Naive thymus-derived CD4-positive, alpha-beta T cell (primary cell): ENCODE measurements at places on chromosomes 2 and 18. TPM values are rescaled to one million over a fixed set of nuclear protein-coding genes. Genes with fewer than 3 reads are reported as not detected.

DNA sequence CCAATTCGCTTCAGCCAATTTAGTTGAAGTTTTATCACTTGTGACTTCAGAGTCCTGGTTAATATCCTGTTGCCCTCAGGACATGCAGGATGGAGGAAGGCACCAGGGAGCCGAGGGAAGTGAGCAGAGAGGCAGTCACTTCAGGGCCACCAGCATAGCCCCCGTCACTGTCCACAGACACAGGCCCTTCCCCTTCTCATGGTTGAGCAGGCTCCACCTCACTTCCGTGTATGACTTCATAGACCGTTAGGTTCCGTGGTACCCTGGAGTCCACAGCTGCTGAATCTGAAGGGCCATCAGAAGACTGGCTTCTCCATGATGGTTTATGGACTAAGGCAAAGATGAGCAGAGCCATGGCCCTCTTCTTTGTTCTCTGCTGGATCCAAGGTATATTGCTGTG is at the start of gene C2orf92:
Gene C2orf92, plus strand, starts transcription at position 266 of the 400 bp plus-strand sequence. Its CDS starts 76 bp downstream, at position 342.
- H3K4me3 ChIP-seq = no peak within 1 kb of the TSS
- H3K36me3 ChIP-seq = no peaks in the 10 kb centered on the region
- H3K27me3 ChIP-seq = no peaks in the 10 kb centered on the region
- H3K27ac ChIP-seq = no peak within 1 kb of the TSS

- H3K4me1 ChIP-seq = peaks cover 4% of the 10 kb centered on the region
- no peak overlapping the region for H3K27ac ChIP-seq
- no peaks in the 10 kb centered on the region for H3K27me3 ChIP-seq
- no peaks in the 10 kb centered on the region for H3K36me3 ChIP-seq
- no peak overlapping the region for H3K4me3 ChIP-seq
These were observed 51.8 kb downstream of the SERTAD2 start for GRCh38 chr2:64601785-64602391.

DNA sequence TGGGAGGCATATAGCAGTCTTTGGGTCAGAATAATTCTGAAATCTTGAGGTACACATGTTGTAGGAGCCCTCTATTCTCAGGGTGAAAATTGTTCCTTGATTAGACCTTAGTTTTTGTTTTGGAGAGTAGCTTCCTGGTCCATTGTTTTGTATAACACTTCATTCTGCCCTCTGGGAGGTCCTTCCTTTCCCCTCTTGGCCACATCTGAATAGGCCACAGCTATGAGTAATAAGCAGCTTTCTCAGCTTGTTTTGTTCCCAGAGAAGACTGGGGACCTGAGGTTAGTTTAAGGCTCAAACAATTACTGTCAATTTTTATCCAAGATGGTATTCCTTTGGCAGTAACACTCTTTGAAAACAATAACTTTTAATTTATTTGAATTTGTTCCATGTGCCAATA is 72.6 kb upstream of the NOL4 start:
- no peaks in the 10 kb centered on the region for H3K27me3 ChIP-seq
- H3K4me1 ChIP-seq = no peaks in the 10 kb centered on the region
- H3K27ac ChIP-seq = no peak overlapping the region
- H3K36me3 ChIP-seq = no peaks in the 10 kb centered on the region
- DNase-seq = no peak

DNA sequence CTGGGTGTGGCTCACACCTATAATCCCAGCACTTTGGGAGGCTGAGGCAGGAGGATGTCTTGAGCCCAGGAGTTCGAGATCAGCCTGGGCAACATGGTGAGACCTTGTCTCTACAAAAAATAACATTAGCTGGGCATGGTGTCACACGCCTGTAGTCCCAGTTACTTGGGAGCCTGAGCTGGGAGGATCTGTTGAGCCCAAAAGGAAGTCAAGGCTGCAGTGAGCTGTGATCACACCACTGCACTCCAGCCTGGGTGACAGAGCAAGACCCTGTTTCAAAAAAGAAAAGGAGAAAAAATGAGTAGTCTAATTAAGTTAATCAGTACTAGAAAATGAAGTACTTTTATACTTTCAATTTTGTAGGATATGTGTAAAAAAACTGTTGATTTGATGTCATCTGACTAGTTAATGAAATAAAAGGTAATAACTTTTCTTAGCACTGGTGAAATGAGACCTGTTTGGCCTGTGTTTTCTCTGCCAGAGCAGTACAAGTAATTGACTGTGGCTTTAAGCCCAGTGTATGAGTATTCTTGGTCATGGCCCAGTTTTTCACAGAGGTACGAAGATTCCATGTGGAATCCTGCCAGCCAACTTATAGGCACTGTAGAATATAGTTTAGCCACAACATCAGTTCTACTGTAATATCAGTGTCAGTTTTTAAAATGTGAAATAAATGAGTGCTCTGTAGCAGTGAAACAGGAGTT is 35.8 kb downstream of the MFSD6 start:
- no peak overlapping the region for H3K27ac ChIP-seq
- no peaks in the 10 kb centered on the region for H3K36me3 ChIP-seq
- no peak overlapping the region for H3K4me3 ChIP-seq
- peaks cover 5% of the 10 kb centered on the region for H3K4me1 ChIP-seq

- DNase-seq = no peak
- H3K4me1 ChIP-seq = no peaks in the 10 kb centered on the region
- peaks cover 4% of the 10 kb centered on the region for H3K27me3 ChIP-seq
- no peak overlapping the region for H3K27ac ChIP-seq
- no peaks in the 10 kb centered on the region for H3K36me3 ChIP-seq
- no peak overlapping the region for H3K4me3 ChIP-seq
These were observed 20.3 kb upstream of the KDM3A start for GRCh38 chr2:86420913-86421312.

DNA sequence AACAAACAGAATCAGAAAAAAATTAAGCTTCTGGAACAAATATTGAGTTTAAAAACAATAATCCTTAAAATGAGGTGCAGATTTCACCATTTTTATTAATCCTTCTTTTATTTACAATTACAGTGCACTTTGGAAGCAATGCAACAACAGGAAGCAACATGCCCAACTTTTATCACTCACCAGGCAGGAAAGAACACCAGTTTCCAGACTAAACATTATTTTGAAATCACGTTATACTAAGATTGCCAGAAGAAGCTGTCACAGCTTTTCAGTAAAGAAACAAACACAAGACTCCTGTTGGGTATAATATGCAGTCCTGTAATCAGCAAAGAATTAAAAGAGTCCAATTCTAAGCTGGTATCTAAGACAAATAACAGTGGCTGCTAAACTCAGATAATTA is 137.9 kb upstream of the ZC3H15 start:
- DNase-seq = no peak
- no peaks in the 10 kb centered on the region for H3K27me3 ChIP-seq
- no peaks in the 10 kb centered on the region for H3K4me1 ChIP-seq
- no peak overlapping the region for H3K27ac ChIP-seq
- no peaks in the 10 kb centered on the region for H3K36me3 ChIP-seq

DNA sequence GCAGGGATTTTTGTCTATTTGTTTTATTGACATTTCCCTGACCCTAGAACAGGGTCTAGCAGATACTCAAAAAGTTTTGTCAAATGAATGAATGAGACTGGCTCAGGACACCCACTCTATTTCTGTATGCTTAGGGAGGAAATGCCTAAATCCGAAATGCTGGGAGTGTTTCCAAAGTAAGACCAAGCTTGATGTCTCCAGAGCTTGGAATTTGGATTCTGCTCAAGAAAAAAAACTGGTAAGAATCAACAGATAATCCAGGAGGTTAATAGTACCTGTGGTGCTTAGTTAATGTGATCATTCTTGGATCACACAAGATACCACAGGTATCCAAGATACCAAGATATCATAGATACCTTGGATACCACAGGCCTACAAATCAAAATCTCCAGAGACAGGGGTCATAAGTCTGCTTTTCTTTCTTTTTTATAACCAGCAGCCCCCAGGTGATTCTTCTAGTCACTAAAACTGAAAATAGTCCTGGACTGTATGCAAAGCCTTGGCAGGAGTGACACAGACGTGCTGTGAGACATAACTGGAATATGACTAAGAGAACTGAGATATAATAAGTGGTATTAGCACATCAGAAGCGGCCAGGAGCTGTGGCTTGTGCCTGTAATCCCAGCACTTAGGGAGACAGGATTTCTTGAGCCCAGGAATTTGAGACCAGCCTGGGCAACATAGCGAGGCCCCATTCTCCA is 39.9 kb upstream of the SP3 start:
- no peak for DNase-seq
- no peaks in the 10 kb centered on the region for H3K36me3 ChIP-seq
- no peak overlapping the region for H3K27ac ChIP-seq
- H3K4me1 ChIP-seq = no peaks in the 10 kb centered on the region
- no peak overlapping the region for H3K4me3 ChIP-seq

The PCARE gene
- not detected for polyA plus RNA-seq

GRCh38 chr2:78218066-78218465 is 695.9 kb upstream of the LRRTM4 start:
- H3K27ac ChIP-seq = no peak overlapping the region
- no peaks in the 10 kb centered on the region for H3K4me1 ChIP-seq
- no peaks in the 10 kb centered on the region for H3K27me3 ChIP-seq

- no peaks in the 10 kb centered on the region for H3K4me1 ChIP-seq
- H3K27ac ChIP-seq = no peak overlapping the region
- H3K27me3 ChIP-seq = no peaks in the 10 kb centered on the region
- no peak overlapping the region for H3K4me3 ChIP-seq
- H3K36me3 ChIP-seq = no peaks in the 10 kb centered on the region
- DNase-seq = no peak
These were observed 458.3 kb upstream of the SLC14A2 start for GRCh38 chr18:45156946-45157345.

DNA sequence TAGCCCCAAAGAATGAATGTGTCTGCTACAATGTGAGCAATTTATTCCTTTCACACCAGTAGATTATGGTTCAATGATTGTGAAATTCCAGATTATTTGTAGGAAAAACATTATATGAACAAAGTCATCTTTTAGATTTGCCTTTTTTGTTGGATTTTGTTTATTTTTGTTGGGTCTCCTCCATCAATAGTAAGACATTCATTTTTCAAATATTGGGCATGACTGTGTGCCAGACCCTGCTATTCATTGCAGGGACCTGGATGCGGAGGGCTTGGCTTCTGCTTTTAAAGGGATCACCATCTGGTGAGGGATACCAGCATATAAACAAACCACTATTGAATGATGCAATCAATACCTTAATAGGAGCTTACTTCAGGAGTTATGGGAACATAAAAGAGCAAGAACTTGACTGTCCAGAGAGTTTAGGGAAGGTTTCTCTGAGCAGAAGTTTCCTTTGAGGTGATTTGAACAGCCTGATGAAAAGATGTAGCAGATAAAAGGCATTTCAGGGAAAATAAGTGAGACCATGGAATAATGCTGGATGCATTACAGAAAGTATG is 486.7 kb downstream of the EPHA4 start:
- no peaks in the 10 kb centered on the region for H3K4me1 ChIP-seq
- no peak overlapping the region for H3K27ac ChIP-seq
- no peak for DNase-seq
- H3K36me3 ChIP-seq = no peaks in the 10 kb centered on the region
- H3K4me3 ChIP-seq = no peak overlapping the region

The ABCA12 gene
- not detected for polyA plus RNA-seq

- no peaks in the 10 kb centered on the region for H3K4me1 ChIP-seq
- no peaks in the 10 kb centered on the region for H3K27me3 ChIP-seq
- H3K4me3 ChIP-seq = no peak overlapping the region
- H3K36me3 ChIP-seq = no peaks in the 10 kb centered on the region
- H3K27ac ChIP-seq = no peak overlapping the region
- no peak for DNase-seq
These were observed 417.4 kb downstream of the TSN start for GRCh38 chr2:122172812-122173211.

The SLC4A3 gene
- polyA plus RNA-seq = not detected

DNA sequence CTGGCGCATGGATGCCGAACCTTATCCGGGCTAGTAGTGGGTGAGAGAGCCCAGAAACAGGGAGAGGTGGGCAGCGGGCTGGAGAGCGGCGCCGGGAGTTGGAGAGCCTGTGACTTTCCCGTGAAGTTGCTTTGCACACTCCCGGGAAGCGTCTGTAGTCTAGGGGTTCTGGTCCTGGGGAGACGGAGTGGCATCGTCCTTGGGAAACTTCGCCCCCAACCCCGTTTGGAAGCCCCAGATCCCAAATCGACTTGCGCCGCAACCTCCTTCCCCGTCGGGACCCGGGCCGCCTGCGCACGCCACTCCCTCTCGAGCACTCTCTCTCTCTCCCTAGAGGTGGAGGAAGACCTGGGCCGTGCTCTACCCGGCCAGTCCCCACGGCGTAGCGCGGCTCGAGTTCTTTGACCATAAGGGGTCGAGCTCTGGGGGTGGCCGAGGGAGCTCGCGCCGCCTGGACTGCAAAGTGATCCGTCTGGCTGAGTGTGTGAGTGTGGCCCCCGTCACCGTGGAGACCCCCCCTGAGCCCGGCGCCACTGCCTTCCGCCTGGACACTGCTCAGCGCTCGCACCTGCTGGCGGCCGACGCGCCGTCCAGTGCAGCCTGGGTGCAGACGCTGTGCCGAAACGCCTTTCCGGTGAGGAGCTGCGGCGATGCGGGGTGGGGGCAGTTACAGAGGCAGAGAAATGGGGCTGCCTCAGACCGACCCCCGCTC is 456 bp downstream of the DOK1 start:
- H3K27me3 ChIP-seq = peaks cover under 1% of the 10 kb centered on the region
- peak overlapping the region; percentile 76 for H3K27ac ChIP-seq
- H3K36me3 ChIP-seq = peaks cover 3% of the 10 kb centered on the region
- peak; percentile 60 for DNase-seq
- H3K4me3 ChIP-seq = peak overlapping the region; percentile 70

- peak overlapping the region; percentile 89 for H3K27ac ChIP-seq
- peak overlapping the region; percentile 48 for H3K4me3 ChIP-seq
- DNase-seq = peak; percentile 93
- H3K36me3 ChIP-seq = no peaks in the 10 kb centered on the region
- no peaks in the 10 kb centered on the region for H3K27me3 ChIP-seq
These were observed 12.2 kb downstream of the WNT10A start for GRCh38 chr2:218892693-218893348.

The CCT7 gene
- 298 TPM for polyA plus RNA-seq

DNA sequence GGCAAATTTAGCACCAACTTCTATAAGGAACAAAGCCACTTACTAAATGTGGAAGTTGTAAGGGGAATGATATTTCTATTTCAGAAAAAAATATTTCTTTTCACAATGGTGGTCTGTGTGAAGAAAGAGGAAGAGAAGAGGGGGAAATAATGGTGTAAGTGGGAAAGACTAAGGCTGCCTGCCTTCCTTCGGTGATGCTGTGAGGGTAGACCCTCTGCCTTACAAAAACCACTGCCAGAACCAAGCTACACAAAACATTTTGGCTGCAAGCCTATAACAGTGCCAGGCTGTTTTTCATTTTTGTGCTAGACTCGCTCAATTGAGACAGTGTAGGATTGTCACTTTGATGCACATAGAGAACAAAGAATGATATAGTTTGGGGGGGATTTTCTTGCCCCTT is 286.6 kb downstream of the ZEB2 start:
- H3K4me1 ChIP-seq = peaks cover 40% of the 10 kb centered on the region
- no peak overlapping the region for H3K4me3 ChIP-seq
- no peak for DNase-seq
- H3K27ac ChIP-seq = no peak overlapping the region

DNA sequence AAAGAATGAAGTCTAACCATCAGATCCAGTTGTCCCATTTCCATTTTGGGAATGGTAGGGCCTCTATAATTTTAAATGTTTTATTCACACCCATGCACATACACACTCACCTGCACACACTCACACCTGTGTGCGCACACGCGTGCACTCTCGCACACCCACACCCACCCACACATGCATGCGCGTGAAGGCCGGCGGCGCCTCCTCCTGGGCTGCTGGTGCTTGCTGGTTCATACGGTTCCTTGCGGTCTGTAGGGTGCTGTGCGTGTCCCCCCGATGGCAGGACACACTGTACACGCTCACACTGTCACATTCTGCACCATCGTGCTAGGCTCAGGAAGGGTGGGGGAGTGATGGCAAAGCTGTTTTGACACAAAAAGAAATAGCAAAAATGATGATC is 63.2 kb downstream of the TSHZ1 start:
- no peaks in the 10 kb centered on the region for H3K36me3 ChIP-seq
- no peak for DNase-seq
- no peaks in the 10 kb centered on the region for H3K27me3 ChIP-seq
- peaks cover 9% of the 10 kb centered on the region for H3K4me1 ChIP-seq
- no peak overlapping the region for H3K27ac ChIP-seq
